ENCODE measurements at places on chromosomes 6 and 20. TPM values are rescaled to one million over a fixed set of nuclear protein-coding genes. Genes with fewer than 3 reads are reported as not detected.

Gene GPX5
- total RNA-seq = not detected

Gene EPB41L1
- 165 TPM for total RNA-seq

Gene OR2H1
- total RNA-seq = not detected

Gene HLA-DMB
- total RNA-seq = 31.0 TPM

Gene VWA7
- 5.5 TPM for total RNA-seq

Gene TCF15
- 0.65 TPM for total RNA-seq

Gene SULF2
- total RNA-seq = 59.5 TPM

Gene TXLNB
- total RNA-seq = 0.94 TPM

Gene ALDH8A1
- total RNA-seq = 1.3 TPM

Measured in ureter (tissue), 1 donor.